ENCODE measurements at places on chromosomes 6 and 20.

DNA sequence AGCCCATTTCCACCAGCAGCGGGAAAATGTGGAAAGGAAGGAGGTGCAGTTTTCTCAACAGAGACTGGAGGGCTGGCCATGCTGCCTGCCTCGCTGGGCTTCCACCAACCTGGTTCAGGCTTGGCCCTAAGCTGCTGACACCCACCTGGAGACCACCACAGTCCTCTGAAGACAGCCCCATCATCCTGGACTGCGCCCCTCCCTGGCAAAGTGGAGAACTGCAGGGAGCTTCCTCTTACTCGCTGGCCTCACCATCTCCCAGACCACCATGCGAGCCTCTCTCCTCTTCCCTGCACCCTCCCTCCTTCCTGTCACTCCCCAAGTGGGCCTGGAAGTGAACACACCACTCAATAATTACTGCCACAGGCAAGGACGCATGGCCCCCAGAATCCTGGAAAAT lies 71.5 kb downstream of the PSMG4 start:
- no peak for DNase-seq

GRCh38 chr6:157811137-157811475 lies 11.9 kb upstream of the SNX9 start:
- no peak for DNase-seq

- DNase-seq: no peak
Measured at GRCh38 chr6:110652520-110652919, 162.7 kb downstream of the CDK19 start.

DNA sequence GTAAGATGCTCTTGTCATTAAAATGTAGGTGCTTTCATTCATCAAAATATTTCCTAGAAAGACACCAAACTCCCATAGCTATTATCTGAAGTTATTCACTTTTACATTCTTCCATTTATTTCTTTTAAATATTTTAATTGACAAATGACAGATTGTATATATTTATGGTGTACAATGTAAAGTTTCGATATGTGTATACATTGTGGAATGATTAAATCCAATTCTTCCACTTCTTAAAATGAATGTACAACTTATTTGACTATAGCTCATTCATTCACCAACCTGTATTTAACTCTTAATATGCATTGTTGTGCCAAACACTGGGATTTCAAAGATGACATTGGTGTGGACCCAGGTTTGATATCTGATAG lies 41.0 kb downstream of the CCN2 start:
- no peak for DNase-seq

DNA sequence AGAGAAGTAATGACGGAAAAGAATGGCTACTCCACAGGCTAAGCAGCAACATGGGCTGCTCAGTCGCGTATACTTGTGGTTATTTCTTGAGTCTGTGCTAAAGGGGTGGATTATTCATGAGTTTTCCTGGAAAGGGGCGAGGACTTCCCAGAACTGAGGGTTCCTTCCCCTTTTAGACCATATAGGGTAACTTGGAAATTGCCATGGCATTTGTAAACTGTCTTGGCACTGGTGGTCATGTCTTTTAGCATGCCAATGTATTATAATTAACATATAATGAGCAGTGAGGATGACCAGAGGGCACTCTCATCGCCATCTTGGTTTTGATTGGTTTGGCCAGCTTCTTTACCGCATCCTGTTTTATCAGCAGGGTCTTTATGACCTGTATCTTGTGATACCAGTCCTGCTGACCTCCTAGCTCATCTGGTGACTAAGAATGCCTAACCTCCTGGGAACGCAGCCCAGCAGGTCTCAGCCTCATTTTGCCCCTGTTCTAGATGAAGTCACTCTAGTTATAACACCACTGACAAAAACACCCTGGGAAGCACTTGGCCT lies 11.4 kb downstream of the LBP start:
- DNase-seq: no peak

GRCh38 chr20:58073945-58074856 lies 154.3 kb downstream of the ANKRD60 start:
- DNase-seq: no peak

GRCh38 chr6:139483079-139483478 lies 108.6 kb upstream of the CITED2 start:
- DNase-seq: no peak

DNA sequence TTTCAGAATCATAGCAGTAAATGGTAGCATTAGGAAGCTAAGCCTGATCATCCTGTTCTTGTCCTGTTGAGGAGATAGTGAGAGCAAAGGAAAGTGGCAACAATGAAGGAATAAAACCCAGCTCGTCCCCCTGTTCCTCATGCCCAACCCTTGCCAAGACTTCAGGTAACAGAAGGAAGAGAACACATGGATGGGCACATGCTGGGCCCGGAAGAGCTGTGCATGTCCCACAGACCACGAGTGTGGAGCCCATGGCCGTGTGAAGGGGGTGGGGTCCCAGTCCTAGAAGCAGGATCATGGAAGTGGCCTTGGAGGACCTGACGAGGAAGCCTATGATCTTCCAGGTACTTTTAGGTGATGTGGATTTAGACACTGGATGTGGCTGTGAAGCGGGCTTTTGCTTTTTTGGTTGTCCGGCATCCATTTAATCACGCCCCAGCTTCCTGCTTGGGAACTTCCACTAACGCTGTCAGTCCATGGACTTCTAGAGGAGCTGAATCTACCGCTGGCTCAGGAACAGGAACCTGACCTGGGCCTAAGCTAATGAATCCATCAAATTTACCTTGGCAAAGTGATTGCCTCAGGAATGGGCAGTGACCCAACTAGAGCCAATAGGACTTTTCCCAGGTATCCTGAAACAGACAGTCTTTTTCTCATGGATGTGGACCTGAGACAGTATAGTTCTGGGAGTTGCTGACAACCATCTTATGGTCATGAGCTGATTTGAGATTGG lies 79.3 kb upstream of the ARMC2 start:
- DNase-seq: no peak

- DNase-seq: peak; percentile 33
Measured at GRCh38 chr6:18503593-18504231, 116.6 kb downstream of the RNF144B start.

DNA sequence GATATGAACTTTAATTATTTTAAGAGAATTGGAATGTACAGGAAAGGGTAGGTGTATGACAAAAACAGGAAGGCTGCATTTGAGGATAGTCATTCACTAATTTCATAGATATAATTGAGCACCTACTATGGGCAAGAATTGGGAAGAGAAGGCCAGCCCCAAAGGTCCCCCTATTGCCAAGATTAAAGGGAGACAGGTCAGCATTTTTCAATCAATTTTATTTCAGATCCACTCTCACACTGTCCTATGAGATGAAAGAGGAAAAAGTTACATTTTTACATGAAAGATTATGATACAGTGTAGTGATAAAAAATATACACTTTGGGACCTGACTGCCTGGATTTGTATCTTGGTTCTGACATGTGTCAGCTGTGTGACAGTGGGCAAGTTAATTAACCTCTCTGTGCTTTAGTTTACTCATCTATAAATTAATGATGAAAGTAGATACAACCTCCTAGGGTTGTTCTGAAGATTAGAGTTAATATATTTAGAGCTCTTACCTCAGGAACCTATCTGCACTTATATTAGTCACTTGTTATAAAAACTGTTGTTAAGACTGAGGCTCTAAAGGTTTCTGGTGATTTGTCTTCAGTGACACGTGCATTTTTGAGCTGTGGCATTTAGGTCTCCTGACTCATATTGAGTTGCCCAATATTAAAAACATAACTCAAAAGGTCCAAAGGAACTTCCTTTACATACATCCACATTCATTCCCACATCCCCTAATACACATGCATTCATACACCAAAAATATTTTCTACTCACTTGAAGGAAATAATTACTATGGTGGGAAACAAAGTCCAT lies 45.7 kb downstream of the SCGN start:
- no peak for DNase-seq

- DNase-seq: peak; percentile 85
Measured at GRCh38 chr6:54655162-54655561, 191.4 kb upstream of the FAM83B start.

DNA sequence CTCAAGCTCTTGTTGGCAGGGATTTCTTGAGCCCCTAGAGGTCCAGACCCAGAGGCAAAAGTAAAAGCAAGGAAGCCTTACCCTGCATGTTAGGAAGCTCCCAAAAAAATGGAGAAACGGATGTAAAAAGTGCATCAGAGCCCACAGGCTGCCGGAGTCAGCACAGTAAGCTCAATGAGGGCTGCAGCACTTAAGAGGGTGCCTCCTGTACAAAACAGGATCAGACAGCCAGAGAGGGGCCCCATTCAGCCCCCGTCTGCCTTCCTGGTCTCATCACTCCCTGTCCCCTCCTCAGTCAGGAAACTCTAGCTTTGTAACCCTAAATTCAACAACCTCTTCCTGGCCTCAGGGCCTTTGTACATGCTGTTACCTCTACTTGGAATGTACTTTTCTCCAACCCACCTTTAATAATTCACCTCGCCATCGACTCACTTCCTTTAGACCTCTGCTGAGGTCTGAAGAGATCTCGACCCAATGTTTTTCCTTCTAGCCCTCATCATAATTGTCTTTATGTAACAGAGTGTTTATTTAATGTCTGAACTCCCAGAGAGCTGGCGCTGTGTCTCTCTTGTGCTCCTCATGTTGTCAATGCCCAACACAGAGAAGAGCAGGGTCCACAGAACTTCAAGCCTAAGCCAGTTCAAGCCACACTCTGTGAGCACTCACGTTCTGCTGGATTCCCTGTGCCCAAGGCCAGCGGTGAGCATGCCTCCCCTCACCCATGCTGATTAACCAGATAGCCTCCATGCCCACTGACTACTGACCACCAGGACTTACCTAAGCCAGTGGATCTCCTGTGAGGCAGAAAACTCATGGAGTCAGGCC lies 2.8 kb upstream of the PLCG1 start:
- no peak for DNase-seq

DNA sequence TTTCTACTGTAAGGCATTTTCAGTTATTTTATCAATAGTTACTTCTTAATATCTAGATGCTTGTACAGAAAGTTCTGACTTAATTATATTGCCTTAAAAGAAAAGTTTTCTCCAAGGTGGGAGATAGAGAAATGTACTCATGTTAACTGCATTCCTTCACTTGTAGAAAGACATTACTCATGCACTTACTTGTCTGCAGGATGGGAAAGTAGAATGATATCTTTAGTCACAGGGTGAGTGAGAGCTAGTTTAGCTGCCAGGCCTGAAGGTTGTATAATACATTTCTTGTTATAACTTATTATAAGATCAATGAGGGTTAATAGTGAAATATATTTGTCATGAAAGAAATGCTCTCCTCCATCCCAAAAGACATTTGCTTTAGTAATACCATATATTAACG lies 92.1 kb downstream of the CRYBG1 start:
- no peak for DNase-seq

DNA sequence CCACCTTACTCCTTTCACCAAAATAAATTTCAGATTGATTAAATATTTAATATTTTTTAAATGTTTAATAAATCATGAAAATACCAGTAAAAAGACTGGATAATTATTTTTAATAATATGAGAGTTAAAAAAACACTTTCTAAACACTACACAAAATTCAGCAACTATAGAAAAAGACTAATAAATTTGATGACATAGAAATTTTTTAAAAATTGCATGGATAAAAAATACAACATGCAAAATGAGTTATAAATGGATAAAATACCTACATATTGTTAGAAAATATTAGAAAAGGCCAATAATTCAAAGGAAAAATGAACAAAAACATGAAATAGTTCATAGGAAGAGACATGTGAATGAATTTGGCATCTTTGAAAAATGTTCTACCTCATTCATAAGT lies 101.0 kb upstream of the EDN1 start:
- DNase-seq: no peak

DNA sequence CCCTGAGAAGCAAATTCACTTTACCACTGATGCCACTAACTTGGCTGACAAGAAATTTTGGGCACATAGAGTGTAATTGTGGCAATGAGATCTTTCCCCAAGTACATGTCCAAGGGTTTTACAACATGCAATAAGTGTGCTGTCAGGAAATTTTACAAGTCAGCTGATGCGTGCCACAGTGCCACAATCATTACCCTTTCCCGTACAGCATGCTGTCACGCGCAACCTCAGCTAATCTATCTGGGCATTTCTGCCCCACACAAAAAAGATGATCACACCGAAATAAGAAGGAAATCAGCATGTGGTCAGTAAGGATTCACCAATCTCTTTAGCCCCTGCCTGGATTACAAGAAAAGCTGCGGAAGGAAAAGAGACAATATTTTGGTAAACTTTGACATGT lies 163.6 kb upstream of the PREP start:
- no peak for DNase-seq

GRCh38 chr20:61287583-61288275 lies 35.7 kb downstream of the CDH4 start:
- no peak for DNase-seq

DNA sequence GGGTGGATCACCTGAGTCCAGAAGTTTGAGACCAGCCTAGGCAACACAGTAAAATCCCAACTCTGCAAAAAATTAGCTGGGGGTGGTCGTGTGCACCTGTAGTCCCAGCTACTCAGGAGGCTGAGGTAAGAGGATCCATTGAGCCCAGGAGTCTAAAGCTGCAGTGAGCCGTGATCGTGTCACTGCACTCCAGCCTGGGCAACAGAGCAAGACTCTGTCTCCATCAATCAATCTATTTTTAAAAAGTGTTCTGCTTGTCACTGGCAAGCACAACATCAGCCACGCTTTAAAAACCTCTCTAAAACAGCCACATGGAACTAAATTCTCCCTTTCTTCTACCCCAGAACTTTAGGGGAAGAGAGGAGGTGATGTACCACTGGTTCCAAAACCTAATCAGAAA lies 131.6 kb upstream of the RREB1 start:
- DNase-seq: no peak

DNA sequence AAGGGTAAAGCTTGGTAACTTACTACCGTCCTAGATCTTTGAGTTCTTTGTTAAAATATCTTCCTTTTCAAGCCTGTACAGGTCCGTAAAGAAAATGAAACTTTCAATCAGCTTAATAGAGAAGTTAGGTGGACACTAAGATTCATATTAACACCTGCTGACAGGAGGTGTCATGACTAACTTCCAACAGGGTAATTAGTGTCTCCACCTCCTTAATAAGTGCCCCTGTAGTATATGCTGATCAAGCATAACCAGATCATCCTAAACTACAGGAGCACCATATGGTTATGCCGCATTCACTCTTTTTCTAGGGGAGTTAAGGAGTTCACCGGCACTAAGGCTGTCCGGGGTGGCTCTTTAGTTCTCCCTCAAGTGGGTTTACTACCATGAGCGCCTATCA lies 23.9 kb upstream of the RALGAPA2 start:
- DNase-seq: no peak

GRCh38 chr6:139927236-139927635 lies 552.8 kb upstream of the CITED2 start:
- DNase-seq: no peak

DNA sequence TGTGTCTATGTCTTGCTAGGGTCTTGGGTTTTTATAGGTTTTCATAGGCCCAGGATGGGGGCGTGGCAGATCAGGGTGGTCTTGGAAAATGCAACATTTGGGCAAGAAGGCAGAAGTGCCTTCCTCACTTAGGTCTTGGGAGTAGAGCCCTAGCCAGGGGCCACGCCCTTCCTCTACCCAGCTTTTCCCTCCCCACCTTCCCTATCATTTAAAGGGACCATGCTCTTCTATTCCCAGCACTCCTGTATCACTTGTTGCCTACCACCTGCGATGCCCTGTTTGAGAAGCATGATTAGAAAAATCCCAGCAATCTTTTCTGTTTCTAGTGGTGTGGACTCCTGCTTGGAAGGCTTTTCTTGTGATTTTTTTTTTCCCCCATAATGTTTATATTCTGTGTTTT lies 190.6 kb downstream of the JARID2 start:
- no peak for DNase-seq

Data from NCI-H510A (cell line).